Gastroesophageal sphincter (tissue), 4 donors: ENCODE measurements at places on chromosomes 5 and 9. TPM values are rescaled to one million over a fixed set of nuclear protein-coding genes. Genes with fewer than 3 reads are reported as not detected.

GRCh38 chr5:171801-172331 is 19.4 kb upstream of the LRRC14B start:
- ATAC-seq, result no peak

GRCh38 chr9:129555512-129556215 is 65.2 kb downstream of the C9orf50 start:
- no peak for ATAC-seq

DNA sequence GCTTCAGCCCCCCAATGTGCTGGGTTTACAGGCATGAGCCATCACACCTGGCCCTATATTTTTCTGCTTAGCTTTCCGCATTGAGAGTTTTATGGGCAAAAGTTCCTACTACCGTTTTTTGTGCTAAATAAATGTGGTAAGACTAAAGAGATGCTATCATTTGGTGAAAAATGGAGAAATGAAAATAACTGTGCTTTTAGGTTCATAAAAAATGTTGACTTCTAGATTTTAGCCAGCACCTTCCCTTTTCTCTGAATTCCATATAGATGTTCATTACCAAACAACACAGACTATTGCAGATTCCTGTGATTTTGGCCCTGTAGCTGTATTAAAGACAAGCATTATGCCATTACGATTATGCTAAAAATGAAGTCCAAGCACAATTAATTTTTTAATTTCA is 72.0 kb upstream of the CTSL start:
- no peak for ATAC-seq

TMCO6 gene
- total RNA-seq, result 11.3 TPM

DNA sequence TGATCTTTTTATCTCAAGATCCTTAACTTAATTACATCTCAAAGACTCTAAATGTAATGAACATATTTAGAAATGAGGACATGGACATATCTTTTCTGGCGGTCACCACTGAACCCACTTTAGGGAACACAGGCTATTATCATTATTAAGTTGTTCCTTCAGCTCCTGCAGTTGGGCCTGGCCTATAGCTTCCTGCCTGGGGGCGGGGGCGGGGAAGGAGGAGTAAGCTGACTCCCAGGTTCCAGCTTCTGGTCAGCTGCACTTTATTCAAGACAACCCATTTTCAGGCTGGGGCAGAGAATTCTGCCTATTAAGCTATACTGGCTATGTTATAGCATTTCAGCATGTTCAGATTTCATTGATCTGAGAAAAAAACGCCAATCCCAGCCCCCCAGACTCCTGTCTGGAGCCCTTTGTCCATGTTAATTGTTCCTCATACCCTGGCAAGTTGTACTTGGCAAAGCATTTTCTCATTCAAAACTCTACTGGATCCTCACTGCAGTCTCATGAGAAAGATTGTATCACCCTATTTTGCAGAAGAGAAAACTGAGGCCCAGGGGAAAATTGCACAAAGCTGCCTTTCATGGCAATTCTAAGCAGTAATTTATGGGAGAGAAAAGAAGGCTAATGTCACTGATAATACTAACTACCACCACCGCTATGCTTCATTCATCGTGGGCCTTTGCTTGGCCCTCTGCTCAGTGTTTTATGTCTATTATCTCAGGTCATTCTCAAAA is 25.1 kb downstream of the COL15A1 start:
- no peak for ATAC-seq

GRCh38 chr9:22682536-22682935 is 235.9 kb downstream of the DMRTA1 start:
- no peak for ATAC-seq

FGF18 gene
- total RNA-seq, result 1.8 TPM

SECISBP2 gene
- total RNA-seq, result 39.3 TPM

CTXN3 gene
- not detected for total RNA-seq

TNFSF15 gene
- 0.23 TPM for total RNA-seq

DNA sequence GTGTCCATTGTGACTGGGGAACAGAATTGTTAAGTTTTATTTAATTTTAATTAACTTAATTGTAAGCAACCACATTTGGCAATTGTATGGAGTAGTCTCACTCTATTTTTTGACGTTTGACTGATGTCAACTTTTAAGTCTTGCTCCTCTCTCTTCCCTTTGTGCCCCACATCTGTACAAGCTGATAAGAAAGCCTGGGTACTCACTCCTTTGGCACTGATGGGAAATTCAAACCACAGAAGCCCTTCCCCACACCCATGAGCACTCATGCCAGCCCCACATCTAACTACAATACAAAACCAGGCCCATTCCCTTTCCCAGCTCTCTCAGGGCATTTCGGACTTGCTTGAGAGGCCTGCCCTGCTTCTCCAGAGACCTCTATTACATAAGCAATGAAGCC is 451.5 kb upstream of the KIF2A start:
- ATAC-seq, result no peak

- peak; percentile 23 for ATAC-seq
Measured at GRCh38 chr9:15222313-15222712, 84.7 kb downstream of the TTC39B start.

SLC36A3 gene
- total RNA-seq, result not detected

GRCh38 chr5:148491793-148492184 is 108.0 kb downstream of the FBXO38 start:
- no peak for ATAC-seq

DNA sequence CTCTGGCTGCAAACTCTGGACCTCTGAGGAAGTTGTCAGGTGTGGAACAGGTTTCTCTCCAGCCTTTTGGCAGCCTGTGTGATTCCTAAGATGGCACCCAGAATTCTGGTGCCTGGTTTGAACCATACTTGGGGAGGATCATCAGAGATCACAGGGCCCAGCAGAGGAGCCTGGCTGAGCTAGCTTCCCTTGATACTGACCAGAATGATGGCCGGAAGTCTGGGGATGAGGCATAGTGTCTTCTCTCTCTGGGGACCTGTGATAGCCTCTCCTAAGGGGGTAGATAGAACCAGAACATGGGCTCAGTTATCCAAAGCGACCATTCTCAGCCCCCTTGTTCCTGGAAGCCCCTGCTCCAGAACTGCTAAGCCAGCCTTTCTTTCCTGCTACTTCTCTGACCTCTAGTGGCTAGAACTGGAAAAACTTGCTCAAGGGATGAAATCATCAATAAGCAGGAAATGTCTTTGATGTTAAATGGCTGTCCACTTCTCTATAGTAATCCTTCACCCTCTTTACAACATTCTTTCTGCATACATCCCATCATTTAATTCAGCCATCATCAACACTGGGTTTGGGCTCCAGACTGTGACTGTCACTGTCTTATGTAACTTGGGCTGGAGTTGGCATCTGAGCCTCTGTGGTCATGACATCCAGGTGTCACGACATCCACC is 55.1 kb downstream of the C9orf152 start:
- ATAC-seq, result no peak

ARSI gene
- 3.1 TPM for total RNA-seq

- ATAC-seq, result no peak
Measured at GRCh38 chr5:134594797-134595457, 37.7 kb downstream of the SAR1B start.

DNA sequence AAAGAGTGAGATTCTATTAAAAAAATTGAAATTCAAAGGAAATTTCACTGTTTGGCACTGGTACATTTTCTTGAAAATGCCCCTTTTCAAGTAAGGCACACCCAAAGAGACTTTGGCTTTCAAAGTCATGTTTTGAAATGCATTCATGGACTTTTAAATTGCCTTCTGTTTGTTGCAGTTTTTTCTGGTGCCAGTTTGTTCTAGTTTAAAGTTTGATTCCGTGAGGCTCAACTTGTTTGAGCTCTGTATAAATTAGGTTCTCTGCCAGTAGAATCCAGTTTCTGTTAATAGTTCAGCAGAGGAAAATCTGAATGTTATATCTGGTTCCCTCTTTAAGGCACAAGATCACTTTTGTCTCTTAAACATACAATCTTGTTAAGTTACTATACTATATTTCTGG is 16.4 kb downstream of the ATP6V0E1 start:
- no peak for ATAC-seq

DNA sequence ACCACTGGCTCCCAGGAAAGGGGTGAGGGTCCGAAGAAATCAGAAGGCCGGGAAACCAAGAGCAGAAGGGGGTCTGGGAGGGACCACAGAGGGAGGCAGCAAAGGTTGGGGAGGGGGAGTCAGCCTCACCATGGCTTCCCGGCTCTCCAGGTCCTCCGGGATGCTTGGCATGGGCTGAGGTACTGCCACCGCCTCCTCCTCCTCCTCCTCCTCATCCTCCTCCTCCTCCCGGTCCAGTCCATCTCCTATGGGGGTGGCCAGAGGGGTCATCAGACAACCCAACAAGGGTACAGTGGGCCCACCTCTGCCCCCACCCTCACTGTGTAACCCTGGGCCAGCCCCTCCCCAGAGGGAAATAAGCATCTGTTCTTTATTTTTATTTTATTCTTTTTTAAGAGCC is 17.5 kb downstream of the GOLGA2 start:
- no peak for ATAC-seq

- no peak for ATAC-seq
Measured at GRCh38 chr9:120348951-120349429, 231.0 kb downstream of the CDK5RAP2 start.

GRCh38 chr9:101468116-101468515 is 32.5 kb upstream of the ALDOB start:
- no peak for ATAC-seq
